ENCODE measurements at places on chromosomes 3 and 15. TPM values are rescaled to one million over a fixed set of nuclear protein-coding genes. Genes with fewer than 3 reads are reported as not detected.
A peak's percentile ranks its signal among the peaks of the same experiment; 100 is the strongest.

GRCh38 chr15:75675579-75676404 lies 28.1 kb downstream of the SNX33 start:
- no peaks in the 10 kb centered on the region for H3K36me3 ChIP-seq
- peak overlapping the region; percentile 9 for H3K27ac ChIP-seq
- no peak for DNase-seq
- peaks cover 15% of the 10 kb centered on the region for H3K4me1 ChIP-seq

CCNB2 gene
- 2.4 TPM for polyA plus RNA-seq

GRCh38 chr15:65095011-65095746 lies 18.6 kb downstream of the KBTBD13 start:
- no peaks in the 10 kb centered on the region for H3K36me3 ChIP-seq
- no peaks in the 10 kb centered on the region for H3K27me3 ChIP-seq
- no peaks in the 10 kb centered on the region for H3K4me1 ChIP-seq
- no peak overlapping the region for H3K4me3 ChIP-seq
- no peak for DNase-seq

DNA sequence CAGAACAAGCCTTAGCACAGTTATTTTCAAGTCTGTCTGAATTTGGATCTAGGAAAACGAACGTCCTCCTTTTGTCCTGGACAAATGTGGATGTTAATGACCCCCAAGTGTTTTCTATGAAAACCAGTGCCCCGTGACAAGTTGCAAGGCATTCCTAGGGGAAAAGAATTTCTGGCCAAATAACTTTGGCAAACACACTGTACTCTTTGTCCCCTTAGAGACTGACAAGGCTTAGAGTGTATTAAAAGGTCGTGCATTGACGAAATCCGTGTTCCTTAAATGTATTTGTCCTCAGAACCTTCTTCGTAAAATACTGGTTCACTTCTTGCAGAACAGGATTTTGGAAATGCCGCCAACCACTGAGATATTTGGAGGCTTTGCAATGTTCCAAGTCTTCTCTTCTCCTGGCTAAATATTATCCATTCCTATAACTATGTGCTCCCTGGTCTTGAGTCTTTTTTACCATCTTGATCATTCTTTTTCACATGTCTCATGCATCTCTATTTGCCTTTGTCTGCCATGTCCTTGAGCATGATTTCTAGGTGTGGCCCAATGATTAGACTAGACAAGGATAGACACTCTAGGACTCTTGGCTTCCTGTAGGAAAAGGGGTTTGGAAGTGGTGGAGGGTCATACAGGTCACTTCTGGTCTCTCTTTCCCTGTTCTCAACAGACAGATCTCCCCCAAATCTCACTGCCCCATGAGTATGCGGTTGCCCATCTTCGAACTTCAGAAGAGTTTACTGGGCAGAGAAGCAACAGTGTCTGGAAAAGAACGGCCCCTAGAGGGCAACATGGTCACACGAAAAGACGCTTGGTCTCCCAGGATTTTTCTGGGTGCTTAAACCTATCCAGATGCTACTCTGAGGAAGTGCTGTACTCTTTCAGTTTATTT lies 117.5 kb downstream of the EDEM1 start:
- no peaks in the 10 kb centered on the region for H3K27me3 ChIP-seq
- H3K27ac ChIP-seq = no peak overlapping the region
- peak; percentile 50 for DNase-seq

DNA sequence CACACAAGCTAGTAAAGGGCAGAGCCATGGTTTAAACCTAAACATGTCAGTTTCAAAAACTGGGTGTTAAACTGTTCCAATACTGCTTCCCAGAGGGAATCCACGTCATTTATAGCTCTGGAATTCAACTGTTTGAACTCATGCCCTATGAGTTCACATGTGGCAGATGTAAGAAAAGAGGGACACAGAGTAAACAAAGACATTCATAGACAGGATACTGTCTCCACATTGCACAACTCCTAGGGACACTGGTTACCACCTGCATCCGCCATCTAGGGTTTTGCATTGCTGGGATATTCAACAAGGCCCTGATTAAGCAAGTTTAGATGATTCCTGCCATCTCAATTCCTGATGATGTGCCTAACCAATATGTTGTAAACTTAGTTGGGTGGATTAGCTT lies 134.1 kb upstream of the COL8A1 start:
- no peaks in the 10 kb centered on the region for H3K4me1 ChIP-seq
- no peak overlapping the region for H3K27ac ChIP-seq
- DNase-seq = no peak
- no peaks in the 10 kb centered on the region for H3K36me3 ChIP-seq
- no peaks in the 10 kb centered on the region for H3K27me3 ChIP-seq

GRCh38 chr3:170866499-170866898 lies 3.5 kb downstream of the RPL22L1 start:
- H3K36me3 ChIP-seq = peaks cover 11% of the 10 kb centered on the region
- H3K4me1 ChIP-seq = peaks cover 3% of the 10 kb centered on the region
- H3K27me3 ChIP-seq = no peaks in the 10 kb centered on the region
- no peak overlapping the region for H3K4me3 ChIP-seq

GRCh38 chr15:95410757-95411156 lies 919.7 kb upstream of the NR2F2 start:
- no peaks in the 10 kb centered on the region for H3K27me3 ChIP-seq
- H3K36me3 ChIP-seq = no peaks in the 10 kb centered on the region
- DNase-seq = peak; percentile 57
- H3K27ac ChIP-seq = no peak overlapping the region
- no peaks in the 10 kb centered on the region for H3K4me1 ChIP-seq
- H3K4me3 ChIP-seq = no peak overlapping the region

SUCNR1 gene
- 0.16 TPM for polyA plus RNA-seq

DNA sequence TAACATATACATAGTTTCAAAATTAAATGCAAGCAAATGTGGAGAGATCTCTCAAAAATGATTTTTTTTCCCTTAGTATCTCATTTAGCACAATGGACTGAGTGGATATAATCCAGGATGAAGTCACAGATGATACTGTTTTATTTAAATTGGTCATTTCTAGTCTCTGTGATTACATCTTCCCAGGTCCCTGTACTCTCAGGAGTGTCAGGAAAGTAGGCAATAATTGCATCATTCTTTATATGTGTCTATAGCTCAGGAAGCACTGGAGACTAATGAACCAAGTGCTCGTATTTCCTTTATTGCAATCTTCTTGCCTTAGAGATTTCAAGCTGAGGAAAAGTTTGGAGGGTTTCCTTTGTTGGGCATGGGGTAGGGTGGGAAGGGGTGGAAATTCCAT lies 309.4 kb upstream of the THRB start:
- H3K27me3 ChIP-seq = no peaks in the 10 kb centered on the region
- no peaks in the 10 kb centered on the region for H3K36me3 ChIP-seq
- no peak for DNase-seq
- H3K4me1 ChIP-seq = no peaks in the 10 kb centered on the region
- no peak overlapping the region for H3K27ac ChIP-seq

PRRT3 gene
- polyA plus RNA-seq = 1.5 TPM

DNA sequence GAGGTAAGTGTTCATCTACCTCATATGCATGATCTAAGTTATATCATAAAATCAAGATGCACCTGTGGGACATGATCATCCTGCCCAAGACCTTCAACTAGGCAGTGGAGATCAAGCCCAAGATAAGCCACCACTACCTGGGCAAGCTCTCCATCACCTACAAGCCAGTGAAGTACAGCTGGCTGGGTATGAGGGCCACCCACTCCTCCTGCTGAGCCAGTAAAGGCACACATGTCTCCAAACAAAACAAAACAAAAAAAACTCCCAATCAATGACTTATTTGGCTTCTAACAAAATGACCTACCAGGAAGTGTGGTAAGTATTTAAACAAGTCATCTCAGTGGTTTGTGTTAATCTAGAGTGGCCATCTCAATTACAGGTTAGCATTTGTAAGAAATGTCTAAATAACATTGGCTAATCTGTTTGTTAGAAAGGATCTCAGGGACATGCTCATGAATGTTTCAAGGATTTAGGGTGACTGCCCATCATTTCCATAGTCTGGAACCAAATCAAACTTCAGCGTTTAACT lies 3.1 kb downstream of the PAQR9 start:
- peaks cover 4% of the 10 kb centered on the region for H3K27me3 ChIP-seq
- H3K4me1 ChIP-seq = no peaks in the 10 kb centered on the region
- no peak overlapping the region for H3K4me3 ChIP-seq
- H3K27ac ChIP-seq = no peak overlapping the region
- H3K36me3 ChIP-seq = no peaks in the 10 kb centered on the region
- DNase-seq = no peak

- no peak overlapping the region for H3K27ac ChIP-seq
- no peaks in the 10 kb centered on the region for H3K27me3 ChIP-seq
- H3K36me3 ChIP-seq = no peaks in the 10 kb centered on the region
- no peaks in the 10 kb centered on the region for H3K4me1 ChIP-seq
Measured at GRCh38 chr3:106825962-106826605, 551.2 kb upstream of the CCDC54 start.

DNA sequence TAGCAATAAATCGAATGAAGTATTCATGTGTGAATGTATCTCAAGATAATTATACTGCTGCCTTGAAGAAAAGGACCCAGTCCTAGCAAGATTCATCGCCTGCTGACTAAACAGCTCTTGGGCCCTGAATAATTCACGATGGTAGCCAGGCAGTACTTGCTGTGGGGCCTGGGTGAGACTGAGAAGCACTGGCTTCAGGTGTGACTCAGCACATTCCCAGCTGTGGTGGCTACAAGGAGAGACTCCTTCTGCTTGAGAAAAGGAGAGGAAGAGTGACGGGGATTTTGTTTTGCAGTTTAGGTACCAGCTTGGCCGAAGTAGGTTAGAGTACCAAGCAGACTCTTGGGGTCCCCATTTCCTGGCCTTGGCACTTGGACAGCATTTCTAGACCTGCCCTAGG lies 47.6 kb upstream of the CD200R1L start:
- no peaks in the 10 kb centered on the region for H3K36me3 ChIP-seq
- no peak overlapping the region for H3K27ac ChIP-seq
- no peaks in the 10 kb centered on the region for H3K27me3 ChIP-seq
- no peaks in the 10 kb centered on the region for H3K4me1 ChIP-seq
- H3K4me3 ChIP-seq = no peak overlapping the region
- no peak for DNase-seq

GP9 gene
- 1.3 TPM for polyA plus RNA-seq

DNA sequence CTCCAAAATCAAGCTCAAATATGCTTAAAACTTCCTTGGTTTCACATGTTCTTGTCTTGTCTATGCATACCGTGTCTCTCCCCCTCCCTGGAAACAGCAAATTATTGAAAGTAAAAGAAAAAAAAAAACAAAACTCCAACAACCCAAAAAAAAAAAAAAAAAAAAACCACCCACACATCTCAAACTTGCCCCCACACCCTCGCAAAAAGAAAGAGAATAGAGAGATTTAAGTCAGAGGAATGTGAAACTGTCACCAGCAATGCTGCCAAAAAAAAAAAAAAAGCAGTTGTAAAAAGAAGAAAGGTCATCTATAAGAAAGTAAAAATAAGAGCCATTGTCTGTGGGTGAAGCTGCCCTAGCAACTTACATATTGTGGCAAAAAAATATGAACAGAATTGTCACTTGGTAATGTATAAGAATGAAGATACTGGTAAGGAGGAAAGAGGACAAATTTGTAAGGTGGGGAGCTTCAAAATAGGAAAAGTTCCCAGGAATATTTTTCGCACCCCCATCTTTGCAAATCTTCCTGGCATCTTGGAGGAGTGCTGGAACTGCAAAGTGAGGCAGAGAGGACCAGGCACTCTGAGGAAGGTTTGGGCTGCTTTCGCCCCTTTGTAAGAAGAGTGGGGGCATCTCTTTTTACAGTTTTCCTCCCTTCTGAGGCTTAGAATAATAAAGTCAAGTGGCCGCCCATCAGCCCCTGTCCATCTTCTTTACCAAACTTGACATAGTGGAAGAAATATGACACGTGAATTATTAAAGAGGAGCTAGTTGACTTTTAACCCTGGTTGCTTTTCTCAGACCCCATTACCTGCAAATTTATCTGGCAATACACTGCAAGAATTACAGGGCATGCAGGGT lies 81.8 kb downstream of the NR2F2 start:
- H3K4me1 ChIP-seq = no peaks in the 10 kb centered on the region
- DNase-seq = no peak
- no peaks in the 10 kb centered on the region for H3K36me3 ChIP-seq
- H3K27ac ChIP-seq = no peak overlapping the region
- H3K27me3 ChIP-seq = peaks cover 25% of the 10 kb centered on the region
- H3K4me3 ChIP-seq = no peak overlapping the region

GRCh38 chr15:48331796-48332641 lies 790 bp downstream of the DUT start:
- peak overlapping the region; percentile 87 for H3K27ac ChIP-seq
- peaks cover 3% of the 10 kb centered on the region for H3K4me1 ChIP-seq
- peaks cover 10% of the 10 kb centered on the region for H3K36me3 ChIP-seq
- H3K27me3 ChIP-seq = no peaks in the 10 kb centered on the region
- no peak for DNase-seq

DNA sequence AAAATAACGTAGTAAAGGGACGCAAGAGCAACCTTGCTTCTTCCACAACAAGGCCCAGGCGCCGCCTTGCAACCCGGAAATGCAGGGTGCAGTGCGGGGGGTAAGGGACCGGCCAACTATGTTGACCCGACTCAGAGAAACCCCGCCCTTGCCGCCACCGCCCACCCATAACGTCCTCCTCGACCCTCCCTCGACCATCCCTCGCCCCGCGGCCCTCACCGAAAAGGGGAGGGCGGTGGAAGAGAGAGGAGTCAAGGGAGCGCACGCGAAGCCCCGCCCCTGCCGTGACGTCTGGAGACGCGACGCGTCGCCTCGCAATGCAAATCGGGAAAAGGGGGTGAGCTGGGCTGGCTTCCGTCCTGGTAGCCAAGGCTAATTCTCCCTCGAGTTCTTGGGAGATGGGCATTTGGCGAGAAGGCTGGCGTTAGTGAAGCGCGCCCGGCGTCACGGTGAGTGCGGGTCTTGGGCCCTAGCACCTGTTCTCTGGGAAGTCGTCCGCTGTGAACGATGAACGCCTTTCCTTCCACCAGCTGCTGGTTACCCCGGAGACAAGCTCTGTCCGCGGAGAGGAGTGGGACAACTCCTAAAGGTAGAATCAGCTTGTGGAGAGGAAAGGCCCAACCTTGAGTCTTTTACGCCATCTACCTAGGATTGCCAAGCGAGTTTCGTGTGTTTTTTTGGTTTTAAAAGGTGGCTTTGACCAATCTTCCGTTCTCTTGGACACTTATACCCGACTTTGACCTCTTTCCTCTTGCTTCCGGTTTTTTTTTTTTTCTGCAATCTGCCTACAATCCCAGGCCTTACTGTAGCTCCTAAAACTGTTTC lies at the start of gene USP8:
Gene USP8 (plus strand): TSS at position 340 of the 825 bp plus-strand sequence. CDS start 14,669 bp downstream, outside the sequence.
- peak; percentile 99 for DNase-seq
- H3K27ac ChIP-seq = peak within 1 kb of the TSS; percentile 83
- no peaks in the 10 kb centered on the region for H3K27me3 ChIP-seq
- peaks cover 13% of the 10 kb centered on the region for H3K4me1 ChIP-seq
- peak within 1 kb of the TSS; percentile 66 for H3K4me3 ChIP-seq
- no peaks in the 10 kb centered on the region for H3K36me3 ChIP-seq

DNA sequence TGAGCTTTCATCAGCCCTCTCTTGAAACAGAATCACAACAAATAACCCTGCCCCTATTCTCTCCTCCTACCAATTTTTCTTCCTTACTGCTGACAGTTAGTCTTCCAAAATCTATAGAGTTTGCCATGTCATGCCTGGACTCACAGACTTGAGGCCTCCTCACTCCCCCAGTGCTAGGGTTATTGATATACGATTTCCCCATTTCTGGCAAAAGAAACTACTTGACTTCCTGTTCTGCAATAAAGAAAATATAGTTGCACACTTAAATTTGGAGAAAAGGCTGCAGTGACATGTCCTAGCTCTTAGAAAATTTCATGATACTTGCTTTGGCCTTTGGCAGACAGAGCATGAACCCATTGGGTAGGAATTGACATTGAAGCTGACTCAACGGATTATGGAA lies 75.9 kb downstream of the CYP19A1 start:
- H3K36me3 ChIP-seq = no peaks in the 10 kb centered on the region
- H3K27ac ChIP-seq = no peak overlapping the region
- H3K4me3 ChIP-seq = no peak overlapping the region
- H3K4me1 ChIP-seq = peaks cover 4% of the 10 kb centered on the region
- no peak for DNase-seq
